ENCODE measurements at places on chromosomes 3 and 15. TPM values are rescaled to one million over a fixed set of nuclear protein-coding genes. Genes with fewer than 3 reads are reported as not detected.

DNA sequence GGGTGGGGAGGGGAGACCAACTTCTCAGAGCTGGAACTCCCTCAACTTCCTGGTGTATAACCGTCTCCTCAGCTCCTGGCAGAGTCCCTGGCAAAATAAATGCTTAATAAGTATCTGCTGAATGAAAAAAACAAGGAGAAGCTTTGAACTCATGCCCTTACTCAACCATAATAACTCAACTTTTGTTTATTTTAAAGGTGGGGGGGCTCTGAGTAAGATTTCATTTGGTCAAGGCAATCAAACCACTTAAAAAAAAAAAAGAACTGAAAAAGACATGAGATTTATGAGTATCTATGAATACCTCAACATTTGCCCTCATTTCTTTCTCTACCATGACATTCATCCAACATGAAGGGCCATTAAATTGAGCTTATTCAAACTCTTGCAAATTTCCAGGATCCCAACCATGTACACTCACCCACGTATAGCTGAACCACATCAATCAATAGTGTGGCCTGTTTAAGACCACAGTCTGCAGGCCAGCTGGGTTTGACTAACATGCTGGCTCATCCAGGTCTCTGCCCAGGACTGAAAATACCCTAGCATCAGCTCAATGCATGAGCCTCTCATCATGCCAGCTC is 157.9 kb downstream of the FOXP1 start:
- peak; percentile 92 for DNase-seq

- DNase-seq, result peak; percentile 92
These were observed 76.0 kb downstream of the ZNF609 start for GRCh38 chr15:64536244-64536836.

DNA sequence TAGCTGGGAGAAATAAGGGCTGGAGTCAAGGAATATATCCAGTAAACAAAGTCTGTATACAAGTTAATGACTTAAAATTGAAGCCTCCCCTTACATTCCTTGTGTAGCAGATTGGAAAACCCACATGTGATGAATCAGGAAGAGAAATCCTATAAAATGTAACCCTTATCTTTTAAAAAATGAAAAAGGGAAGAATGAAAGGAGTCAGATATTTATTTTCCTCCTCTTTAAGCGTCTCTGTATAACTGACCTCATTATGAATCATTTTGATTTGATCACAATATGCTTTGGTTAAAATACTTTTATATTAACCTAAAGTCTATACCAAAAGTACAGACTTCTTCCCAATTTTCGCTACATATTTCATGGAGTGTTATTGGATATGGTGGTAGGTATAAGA is 316.3 kb upstream of the STAC start:
- DNase-seq, result no peak

The BMF gene
- 1.7 TPM for total RNA-seq

DNA sequence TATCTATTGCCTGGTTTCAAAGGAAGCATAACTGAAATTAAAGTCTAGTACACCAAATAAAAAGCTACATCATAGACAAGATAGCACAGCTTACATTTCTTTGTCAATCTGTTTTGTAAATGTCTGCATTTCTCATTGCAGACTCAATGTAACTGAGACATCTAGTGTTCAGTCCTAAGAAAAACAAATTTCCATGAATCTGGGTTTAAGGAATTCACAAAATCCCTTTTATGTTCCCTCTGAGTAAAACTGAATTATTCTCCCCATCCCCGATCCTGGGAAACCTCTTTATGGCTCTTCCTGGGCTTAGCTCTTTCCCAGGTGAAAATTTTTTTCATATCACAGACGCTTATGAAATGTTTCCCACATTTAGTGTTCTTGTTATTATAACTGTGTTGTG is 21.6 kb upstream of the RASA2 start:
- DNase-seq, result peak; percentile 51

- DNase-seq, result peak; percentile 91
These were observed 79.7 kb downstream of the FBN1 start for GRCh38 chr15:48565560-48566482.

- no peak for DNase-seq
These were observed 153.8 kb downstream of the EEFSEC start for GRCh38 chr3:128307029-128307633.

All from IMR-90 (cell line).